CD8-positive, alpha-beta memory T cell (primary cell): ENCODE measurements at places on chromosomes 6 and 20. TPM values are rescaled to one million over a fixed set of nuclear protein-coding genes. Genes with fewer than 3 reads are reported as not detected.
A peak's percentile ranks its signal among the peaks of the same experiment; 100 is the strongest.

DNA sequence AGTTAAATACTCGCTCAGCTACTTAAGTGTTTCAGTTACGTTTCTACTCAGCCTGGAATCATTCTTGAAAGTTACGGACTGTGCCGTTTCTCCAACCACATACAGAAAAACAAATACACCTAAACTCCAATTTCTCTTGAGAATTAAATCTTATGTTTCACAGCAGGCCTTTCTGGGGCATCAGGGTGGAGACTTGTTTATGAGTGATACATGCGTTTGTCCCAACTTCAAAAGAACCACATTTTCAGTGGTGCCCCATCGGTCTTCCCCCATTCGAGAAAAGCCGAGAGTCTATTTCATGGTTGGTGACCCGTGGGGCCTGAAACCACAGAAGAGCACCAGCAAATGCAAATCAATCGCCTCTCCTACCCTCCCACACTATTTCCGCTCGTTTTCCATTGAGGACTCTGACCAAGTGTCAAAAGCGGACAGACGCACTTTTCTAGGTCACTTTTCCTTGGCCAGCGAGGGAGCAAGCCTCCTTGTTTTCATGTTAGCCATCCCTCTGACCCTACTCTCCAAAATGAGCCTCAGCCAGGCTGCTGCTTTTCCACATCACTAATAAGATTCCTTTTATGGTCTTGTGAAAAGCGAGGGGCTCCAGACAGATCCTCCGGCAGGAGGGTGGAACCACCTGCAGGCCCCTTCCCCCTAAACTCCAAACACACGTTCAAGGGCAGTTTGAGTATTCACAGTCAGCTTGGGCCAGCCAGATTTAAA lies 3.1 kb downstream of the JAG1 start:
- DNase-seq = no peak

- peak; percentile 15 for DNase-seq
These were observed 89.8 kb upstream of the PAX1 start for GRCh38 chr20:21615617-21616080.

DNA sequence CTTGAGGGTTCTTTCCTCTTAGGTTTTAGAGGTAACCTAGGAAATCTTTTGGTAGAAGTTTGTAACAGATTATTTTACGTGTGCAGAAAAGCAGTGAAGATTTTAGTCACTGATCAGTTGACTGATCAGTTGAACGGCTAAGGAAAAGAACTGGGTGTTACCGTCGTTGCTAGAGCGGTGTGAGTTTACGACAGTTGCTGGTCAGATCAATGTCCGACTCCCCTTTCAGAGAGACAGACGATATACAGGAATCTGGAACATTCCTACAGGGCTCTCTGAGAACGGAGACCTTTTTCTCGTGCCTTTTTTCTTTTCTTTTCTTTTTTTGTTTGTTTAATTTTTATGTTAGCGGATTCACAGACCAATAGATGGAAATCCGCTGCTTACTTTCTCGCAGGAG lies 132.1 kb upstream of the ZNF184 start:
- DNase-seq = no peak

DNA sequence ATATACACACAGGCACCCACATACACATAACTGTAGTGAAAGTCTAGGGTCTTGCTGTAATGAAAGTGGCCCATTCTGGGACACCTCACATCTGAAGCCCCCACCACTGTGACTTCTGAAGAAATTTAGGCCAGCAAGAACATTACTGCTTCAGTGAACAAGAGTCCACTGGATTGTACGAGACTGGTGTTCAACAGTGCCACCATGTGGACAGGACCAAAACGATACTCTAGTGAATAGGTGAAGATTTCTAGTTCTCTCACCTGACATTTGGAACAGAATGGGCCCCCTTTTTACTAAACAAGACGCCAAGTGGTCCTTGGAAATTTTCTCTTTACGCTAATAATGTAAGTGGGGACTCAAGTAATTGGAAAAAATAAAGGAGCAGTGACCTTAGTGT lies 156.9 kb downstream of the MAFB start:
- no peak for DNase-seq

BMP5 gene
- polyA plus RNA-seq = not detected

SNX21 gene
- polyA plus RNA-seq = 3.4 TPM

CDSN gene
- polyA plus RNA-seq = not detected
